ENCODE measurements at places on chromosomes 7 and 10.

- DNase-seq: peak; percentile 90
Measured at GRCh38 chr7:107659666-107660065, 962 bp upstream of the SLC26A4 start.

DNA sequence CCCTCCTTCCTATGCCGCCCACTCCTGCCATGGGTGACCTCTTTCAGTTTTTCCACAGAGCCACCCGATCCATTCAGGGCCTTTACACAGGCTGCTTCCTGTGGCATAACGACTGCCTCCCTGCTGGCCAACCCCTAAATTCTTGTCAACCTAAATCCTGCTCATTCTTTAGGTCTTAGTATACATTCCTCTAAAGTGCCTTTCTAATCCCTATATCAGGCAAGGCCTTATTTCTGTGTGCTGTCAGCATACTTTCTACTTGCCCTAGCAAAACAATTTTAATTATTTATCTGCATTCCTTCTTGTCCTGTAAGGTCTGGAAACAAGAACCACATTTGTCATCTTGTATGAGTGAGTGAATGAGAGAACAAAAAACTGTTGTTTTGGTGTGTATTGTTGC lies 132.4 kb downstream of the DNAH11 start:
- no peak for DNase-seq

- no peak for DNase-seq
Measured at GRCh38 chr10:14586901-14587300, 187.8 kb downstream of the FAM107B start.

DNA sequence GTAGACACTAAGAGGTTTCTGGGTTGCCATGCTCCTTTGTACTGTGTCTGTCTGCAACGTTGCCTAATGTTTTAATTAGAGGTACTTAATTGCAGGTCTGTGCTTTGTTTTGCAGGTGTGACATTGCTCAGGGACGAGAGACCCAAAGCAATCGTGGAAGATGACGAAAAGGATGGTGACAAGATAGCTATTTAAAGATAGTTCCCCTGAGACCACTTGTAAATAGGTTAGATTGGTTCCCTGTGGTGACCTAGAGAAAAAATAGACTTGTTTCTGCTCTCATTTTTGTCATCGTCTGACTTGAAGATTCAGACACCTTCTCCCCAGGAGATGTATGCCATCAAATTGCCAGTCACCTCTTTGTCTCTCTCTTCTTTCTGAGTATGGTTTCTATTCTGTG lies 20.1 kb downstream of the PPP1R17 start:
- no peak for DNase-seq

DNA sequence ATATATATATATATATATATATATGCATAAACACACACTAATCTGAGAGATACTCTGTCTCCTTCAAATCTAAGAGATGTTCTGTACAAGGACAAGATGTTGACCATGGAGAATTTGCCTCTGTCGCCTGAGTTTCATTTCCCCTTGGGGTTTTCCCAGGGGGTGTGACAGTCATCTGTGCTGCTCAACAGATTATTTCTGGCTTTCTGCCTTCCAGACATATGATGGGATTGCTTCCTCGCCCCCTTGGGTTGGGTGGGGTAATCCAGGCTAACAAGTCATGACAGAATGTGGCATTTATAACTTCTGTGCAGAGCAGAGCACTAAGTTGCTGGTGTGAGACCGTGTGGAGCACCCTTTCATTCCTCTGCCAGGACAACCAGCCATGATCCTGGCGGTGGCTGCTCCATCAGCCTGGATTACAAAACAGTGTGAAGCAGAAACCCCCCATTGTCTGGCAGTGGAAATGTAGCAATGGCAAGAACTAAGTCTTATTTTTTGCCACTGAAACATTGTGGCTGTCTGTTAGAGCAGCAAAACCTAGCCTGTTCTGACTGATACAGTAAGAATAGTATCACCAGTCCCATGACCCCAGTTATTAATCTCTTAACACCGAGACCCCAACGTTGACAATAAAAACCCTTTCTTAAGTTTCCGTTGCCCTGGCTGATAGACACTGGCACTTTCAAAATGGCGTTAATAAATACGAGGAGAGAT lies 13.7 kb upstream of the USP6NL start:
- no peak for DNase-seq

DNA sequence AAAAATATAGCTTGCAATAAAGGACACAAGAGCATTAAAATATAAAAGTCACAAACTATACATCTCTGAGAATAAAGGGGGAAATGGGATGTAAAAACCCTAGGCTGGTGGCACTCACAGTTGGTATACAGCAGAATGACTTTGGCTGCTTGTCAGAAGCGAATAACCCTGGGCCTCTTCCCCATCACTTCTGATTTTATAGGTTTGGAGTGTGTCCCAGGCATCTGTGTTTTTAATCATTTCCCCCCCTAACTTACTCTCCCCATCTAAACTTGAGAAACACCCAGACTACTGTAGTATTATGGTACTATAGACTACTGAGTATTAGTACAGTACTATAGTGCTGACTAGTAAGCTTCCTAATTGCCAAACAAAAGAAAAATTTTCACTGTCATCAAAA lies 1.8 kb upstream of the RPA3 start:
- DNase-seq: no peak

- DNase-seq: no peak
Measured at GRCh38 chr10:21363731-21364104, 161.8 kb downstream of the SKIDA1 start.

DNA sequence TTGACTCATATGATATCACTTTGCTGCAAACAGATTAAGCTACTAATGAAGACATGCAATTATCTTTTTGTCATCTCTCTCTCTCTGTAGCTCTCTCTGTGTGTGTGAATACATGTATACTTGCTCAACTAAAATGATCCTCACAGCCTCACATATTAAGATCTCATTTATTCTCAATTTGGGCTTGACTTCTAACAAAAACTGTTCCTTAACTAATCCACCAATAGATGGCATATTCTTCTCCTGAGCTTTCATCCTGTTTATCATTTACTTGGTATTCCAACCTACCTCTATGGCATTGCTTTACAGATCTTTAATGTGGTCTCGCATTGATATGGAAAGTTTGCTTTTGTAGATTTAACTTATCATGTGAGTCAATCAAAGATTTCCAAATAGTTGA lies 540.4 kb downstream of the CNTNAP2 start:
- no peak for DNase-seq

DNA sequence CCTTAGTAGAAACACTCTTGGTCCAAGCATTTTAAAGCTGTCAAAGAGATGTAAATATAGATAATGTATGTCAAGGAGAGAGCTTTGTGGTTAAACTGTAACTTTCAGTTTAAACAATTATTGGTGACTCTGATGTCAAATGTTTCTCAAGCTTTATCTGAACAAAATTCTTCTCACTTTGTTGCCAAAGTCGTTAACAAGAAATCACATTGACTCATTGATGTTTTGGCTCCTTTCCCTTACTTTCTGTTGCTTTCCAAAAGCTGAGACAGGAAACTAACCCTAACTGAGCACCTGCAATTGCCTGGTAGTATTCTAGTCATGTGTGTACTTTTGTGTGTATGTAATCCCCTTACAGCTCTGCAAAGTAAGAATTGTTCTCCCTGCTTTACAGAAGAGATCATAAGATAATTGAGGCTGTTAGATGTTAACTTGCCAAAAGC lies 108.5 kb downstream of the CFTR start:
- no peak for DNase-seq

- DNase-seq: peak; percentile 29
Measured at GRCh38 chr7:71733107-71733870, 601.3 kb downstream of the GALNT17 start.

DNA sequence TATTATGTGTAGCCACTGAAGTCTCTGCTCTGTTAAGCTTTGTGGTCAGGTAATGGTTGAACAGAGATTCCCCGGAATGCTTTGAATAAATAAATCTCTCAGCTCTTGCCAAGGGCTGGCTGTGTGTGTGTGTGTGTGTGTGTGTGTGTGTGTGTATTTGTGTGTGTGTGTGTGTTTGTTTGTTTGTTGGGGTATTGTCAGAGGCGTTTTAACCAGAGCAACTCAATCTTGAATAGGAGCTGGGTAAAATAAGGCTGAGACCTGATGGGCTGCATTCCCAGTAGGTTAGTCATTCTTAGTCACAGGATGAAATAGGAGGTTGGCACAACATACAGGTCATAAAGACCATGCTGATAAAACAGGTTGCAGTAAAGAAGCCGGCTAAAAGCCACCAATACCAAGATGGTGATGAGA lies 256.2 kb upstream of the CACNA2D1 start:
- DNase-seq: no peak

- peak; percentile 76 for DNase-seq
Measured at GRCh38 chr7:94395141-94396036, 694 bp downstream of the COL1A2 start.

- DNase-seq: no peak
Measured at GRCh38 chr10:46035923-46036849, 5.8 kb upstream of the NCOA4 start.

DNA sequence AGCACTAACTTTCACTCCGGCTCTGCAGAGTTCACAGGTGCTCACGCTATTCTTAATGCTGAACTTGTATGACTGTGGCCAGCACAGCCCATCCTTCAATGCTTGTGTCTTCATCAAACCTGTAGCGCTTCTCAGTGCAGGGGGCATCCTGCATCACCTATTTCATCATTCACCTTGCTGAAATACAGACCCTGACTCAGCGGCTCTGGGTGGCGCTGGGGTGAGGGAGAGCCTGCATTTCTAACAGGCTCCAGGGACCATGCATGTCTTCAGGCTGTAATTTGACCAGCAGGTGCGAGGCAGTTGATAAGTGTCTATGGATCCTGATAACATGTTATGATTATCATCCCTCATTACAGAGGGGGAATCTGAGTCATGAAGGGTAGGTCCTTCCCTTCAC lies 89.3 kb downstream of the VOPP1 start:
- no peak for DNase-seq

DNA sequence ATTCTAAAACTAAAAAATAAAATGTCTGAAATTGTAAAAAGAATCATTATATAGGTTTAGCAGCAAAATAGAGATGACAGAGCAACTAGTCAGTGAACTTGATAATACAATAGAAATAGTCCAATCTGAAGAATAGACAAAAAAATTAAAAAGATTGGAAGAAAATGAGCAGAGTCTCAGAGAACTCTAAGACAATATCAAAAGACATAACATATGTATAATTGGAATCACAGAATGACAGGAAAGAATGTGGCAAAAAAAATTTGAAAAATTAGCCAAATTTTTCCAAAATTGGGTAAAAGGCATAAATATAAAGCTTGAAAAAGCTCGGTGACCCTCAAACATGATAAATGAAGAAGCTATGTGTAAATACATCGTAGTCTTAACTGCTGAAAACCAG lies 38.0 kb upstream of the CASD1 start:
- no peak for DNase-seq

GRCh38 chr10:120961795-120962755 lies 110.9 kb downstream of the WDR11 start:
- DNase-seq: no peak

DNA sequence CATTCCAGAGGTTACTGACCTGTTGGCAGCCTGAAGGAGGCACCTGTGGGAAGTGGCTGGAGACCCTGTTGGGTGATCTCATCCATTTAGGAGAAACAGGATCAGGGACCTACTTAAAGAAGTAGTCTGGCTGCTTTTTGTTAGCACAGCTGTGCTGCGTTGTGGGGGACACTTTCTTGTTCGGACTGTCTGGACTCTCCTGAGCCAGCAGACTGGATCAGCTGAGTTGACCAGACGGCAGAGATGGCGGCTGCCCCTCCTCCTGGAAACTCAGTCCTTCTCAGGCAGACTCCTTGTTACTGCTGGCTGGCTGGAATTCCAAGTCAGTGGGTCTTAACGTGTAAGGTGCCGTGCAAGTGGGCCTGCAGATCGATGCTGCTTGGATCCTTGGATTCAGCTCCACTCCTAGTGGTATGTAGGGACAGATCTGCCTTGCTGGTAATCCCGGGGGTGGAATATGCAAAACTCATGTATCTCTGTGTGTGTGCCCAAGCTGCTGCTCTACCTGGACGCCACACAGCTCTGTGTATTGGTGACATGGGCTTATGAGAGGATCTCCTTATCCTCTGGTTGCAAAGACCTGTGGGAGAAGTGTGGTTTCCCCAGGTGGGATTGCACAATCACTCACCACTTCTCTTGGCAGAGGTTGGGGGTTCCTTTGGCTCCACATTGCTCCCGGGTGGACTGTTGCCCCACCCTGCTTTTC lies 87.3 kb downstream of the CCSER2 start:
- DNase-seq: no peak

DNA sequence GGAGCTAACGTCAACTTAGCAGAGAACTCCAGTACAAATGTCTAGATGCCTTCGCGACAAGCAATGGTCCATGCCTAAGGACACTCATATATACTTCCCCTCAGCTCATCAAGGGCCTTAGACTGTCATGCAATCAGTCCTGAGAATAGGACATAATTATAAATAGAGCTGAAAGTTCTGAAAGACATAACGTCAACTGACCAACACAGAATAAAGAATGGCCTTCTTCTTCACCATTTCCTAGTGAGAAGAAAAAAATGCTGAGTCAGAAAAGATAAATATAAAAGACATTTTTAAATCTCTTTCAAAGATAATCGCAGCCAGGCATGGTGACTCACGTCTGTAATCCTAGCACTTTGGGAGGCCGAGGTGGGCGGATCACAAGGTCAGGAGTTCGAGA lies 83.2 kb downstream of the ARMH3 start:
- no peak for DNase-seq

GRCh38 chr7:148773334-148773733 lies 74.6 kb downstream of the CUL1 start:
- no peak for DNase-seq

- DNase-seq: no peak
Measured at GRCh38 chr7:2482725-2483451, 6.7 kb upstream of the GRIFIN start.

- no peak for DNase-seq
Measured at GRCh38 chr7:6647080-6647479, 10.0 kb downstream of the ZNF316 start.

DNA sequence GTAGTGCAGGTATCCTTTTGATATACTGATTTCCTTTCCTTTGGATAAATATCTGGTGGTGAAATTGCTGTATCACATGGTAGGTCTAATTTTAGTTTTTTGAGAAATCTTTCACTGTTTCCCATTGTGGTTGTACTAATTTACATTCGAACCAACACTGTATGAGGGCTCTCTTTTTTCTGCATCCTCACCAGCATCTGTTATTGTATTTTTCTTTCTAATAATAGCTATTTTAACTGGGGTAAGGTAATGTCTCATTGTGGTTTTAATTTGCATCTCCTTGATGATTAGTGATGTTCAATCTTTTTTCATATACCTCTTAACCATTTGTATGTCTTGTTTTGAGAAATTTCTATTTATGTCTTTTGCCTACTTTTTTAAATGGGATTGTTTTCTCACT lies 335.4 kb upstream of the MTPN start:
- DNase-seq: no peak

GRCh38 chr7:95993380-95993779 lies 221.0 kb downstream of the DYNC1I1 start:
- no peak for DNase-seq

- DNase-seq: no peak
Measured at GRCh38 chr7:110142939-110143526, 947.9 kb upstream of the LRRN3 start.

DNA sequence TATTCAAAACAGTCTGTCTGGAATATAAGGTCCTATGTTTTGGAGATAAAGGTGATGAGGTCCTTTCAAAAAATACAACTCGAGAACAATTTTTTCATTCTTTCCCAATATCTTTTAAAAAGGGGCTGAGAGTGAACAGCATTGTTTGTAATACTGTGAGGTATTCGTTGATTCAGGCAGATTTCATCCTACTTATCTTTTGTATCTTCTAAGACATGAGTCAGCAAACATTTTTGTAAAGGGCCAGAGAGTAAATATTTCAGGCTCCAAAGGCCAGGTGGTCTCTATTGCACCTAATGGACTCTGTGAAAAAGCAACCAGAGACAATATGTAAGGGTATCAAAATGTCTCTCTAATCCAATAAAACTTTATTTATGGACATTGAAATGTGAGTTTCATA lies 8.1 kb upstream of the ANK3 start:
- no peak for DNase-seq

All from NCI-H526 treated with DMSO at 0.1 percent for 48 hours (cell line).